Retina (tissue), 1 donor: ENCODE measurements at places on chromosomes 12 and 14.

- DNase-seq = no peak
Observed at GRCh38 chr12:26451763-26452162, 256.4 kb downstream of the SSPN start.

- DNase-seq = peak; percentile 31
Observed at GRCh38 chr14:57871459-57872080, 5.7 kb upstream of the SLC35F4 start.

DNA sequence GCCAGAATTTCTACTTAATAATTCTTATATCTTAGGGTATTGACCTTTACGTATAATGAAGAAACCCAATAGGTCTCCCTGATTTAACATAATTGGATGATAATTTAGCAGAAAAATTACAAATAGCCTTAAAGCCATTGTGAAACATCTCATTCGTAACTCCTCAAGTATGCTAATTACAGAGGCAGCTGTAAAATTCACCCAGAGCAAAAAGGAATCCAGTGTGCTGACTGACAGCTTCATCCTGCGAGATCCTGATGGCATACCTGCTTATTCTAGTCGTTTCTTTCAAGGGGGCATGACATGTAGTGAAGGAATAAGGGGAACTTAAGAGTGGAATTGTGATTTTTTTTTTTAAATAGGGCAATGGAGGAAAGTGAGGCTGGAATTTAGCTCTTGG is 291.5 kb downstream of the FUT8 start:
- no peak for DNase-seq

DNA sequence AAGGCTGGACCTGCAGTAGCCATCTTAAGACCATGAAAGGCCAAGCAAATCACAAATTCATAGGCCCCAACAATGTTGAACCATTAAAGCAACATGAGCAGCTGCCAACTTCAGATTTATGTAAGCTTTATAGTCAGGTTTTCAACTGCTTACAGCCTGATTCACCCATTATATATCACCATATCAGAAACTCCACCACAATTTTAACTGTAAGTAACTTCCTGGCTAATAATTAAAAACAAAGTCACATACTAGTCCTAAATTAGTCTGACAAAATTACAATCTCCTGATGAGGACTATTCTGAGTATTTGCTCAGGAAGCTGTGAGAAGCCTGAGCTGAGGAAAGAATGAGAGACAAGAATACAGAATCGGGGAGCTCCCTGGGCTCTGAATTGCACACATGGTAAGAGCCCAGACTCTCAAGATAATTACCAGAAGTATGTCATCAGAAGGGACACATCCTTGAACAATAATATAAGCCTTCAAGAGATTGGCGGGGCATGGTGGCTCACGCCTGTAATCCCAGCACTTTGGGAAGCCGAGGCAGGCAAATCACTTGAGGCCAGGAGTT is 55.1 kb downstream of the NUMB start:
- DNase-seq = no peak

- no peak for DNase-seq
Observed at GRCh38 chr14:101009531-101009930, 106.0 kb upstream of the RTL1 start.

DNA sequence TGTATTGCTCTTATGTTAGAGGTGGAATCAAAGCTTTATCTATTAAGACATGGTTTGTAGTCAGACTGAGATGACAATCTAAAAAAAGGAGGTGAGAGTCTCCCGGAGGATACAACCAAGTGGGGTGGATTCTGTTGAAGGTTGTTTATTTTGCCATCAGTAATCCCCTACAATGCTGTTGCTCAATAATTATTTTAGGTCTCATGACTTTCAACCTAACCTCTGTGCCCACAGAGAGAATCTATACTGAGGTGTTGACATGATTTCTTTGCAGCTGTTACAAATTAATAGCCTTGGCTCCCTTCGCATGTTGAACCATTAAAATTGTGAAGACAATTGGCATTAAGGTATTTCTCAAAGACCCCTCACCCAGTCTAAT is 28.7 kb upstream of the FOS start:
- DNase-seq = no peak

DNA sequence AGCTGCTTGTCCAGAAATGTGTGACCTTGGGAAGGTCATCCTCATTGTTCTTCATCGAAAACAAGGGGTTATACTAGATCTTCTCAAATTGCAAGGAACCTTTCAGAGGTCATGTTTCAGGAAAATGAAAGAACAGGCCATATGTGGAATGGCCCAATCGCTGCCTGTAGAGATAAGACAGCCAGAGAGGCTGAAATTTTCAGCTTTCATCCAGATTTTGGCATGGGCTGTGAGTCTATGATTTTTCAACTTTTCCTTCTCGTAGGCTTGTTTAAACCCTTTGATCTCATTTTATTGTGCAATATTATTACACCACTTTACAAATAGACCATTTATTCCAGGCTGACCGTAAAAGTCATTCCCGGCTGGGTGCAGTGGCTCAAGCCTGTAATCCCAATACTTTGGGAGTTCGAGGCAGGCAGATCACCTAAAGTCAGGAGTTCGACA is 17.1 kb upstream of the ATXN2 start:
- no peak for DNase-seq

- DNase-seq = no peak
Observed at GRCh38 chr12:6355491-6356373, 13.9 kb upstream of the TNFRSF1A start.

GRCh38 chr14:32656601-32657000 is 282.1 kb upstream of the NPAS3 start:
- no peak for DNase-seq

- DNase-seq = no peak
Observed at GRCh38 chr12:72836194-72836593, 564.0 kb downstream of the TRHDE start.

GRCh38 chr12:55933169-55933798 is 2.3 kb downstream of the DGKA start:
- DNase-seq = no peak

GRCh38 chr12:2386566-2386965 is 333.8 kb downstream of the CACNA1C start:
- no peak for DNase-seq

DNA sequence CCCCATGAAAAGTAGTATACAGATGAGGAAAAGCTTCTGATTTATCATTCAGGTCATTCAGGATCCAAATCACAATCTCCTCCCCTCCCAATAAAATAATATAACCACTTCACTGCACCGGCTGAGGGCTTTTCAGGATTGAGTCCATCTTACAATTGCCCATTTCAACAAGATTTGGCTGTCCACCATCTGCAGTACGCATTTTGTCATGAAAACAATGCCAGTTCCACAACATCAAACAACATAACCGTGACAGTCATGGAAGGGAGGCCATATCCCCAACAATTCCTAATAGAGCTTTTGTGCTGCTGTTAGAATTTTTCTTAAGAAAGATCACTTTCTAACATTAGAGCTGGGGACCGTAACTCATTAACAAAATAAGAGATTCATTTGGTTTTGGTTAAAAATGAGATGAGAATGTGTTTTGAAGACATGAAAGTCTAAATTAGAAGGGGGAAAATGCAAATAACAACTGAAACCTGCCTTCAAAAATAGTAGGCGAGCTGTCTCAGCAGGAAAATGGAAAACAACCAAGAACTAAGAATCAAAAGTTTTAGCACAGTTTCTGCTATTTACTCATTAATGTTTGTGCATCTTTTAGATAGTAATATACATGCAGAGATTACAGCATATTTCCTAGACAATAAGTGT is 38.3 kb upstream of the TMTC2 start:
- no peak for DNase-seq

DNA sequence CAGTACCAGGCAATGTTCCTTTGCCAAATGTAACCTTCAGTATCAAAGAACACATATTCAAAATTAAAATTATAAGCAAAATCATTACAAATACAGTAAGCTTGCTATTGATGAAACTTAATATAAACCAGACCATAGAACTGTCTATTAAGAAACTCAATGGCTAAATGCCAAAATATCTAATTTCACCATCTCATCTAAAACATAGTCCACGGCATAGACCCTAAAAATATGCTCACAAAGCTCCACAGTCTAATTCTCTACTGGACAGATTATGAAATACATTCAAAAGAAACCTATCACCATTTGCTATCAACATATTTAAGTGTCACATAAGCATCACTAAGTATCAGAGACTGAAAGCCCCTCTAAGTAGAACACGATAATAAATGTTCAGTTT is 25.2 kb downstream of the DUSP16 start:
- DNase-seq = no peak

DNA sequence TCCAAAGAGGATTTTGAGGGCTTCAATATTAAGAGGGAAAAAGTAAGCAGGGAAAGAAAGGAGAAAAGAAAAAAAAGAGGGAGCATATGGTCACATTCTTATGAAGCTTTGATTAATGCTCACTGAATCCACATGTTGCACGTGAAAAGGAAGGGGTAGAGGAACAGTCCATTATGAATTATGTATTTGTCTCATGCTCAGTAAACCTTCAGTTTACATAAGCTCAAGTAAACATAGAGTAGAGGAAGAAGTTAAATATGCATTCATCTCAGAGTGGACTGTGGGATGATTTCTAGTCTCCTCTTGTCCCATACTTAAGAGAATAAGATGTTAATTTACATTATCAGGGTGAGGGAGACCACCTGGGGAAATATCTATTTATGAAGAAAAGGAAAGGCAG is 334.5 kb downstream of the IPO8 start:
- no peak for DNase-seq

DNA sequence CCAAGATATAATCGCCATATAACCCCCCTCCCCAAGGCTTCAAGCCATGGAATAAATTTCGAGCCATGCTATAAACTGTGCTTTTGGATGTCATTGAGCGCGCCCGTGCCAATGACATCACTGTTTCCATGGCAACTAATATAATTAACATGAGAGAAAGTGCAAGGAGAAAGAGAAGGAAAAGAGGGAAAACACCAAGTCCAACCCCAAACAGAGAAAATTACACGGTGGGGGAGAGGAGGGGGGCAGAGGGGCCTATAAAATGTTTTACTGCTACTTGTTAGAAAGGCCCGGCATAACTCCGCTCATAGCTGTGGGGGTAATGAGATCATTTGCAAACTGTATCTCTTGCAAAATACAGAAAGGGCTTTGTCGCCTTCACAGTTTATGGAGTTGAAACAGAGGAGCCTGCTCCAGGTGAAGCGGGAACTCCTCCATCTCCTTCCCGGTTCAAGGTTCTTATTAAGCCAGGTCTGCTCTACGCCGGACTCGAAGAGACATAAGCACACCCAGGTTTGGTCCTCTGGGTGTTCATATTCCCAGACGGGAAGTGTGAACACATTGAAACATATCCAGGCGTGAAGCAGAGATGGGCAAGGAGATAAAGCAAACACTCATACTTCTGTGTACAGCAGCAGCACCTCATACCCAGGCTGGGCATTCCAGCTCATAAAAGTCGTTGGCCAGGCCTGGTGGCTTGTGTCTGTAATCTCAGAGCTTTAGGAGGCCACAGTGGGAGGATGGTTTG is 99.1 kb upstream of the MAP1LC3B2 start:
- no peak for DNase-seq

DNA sequence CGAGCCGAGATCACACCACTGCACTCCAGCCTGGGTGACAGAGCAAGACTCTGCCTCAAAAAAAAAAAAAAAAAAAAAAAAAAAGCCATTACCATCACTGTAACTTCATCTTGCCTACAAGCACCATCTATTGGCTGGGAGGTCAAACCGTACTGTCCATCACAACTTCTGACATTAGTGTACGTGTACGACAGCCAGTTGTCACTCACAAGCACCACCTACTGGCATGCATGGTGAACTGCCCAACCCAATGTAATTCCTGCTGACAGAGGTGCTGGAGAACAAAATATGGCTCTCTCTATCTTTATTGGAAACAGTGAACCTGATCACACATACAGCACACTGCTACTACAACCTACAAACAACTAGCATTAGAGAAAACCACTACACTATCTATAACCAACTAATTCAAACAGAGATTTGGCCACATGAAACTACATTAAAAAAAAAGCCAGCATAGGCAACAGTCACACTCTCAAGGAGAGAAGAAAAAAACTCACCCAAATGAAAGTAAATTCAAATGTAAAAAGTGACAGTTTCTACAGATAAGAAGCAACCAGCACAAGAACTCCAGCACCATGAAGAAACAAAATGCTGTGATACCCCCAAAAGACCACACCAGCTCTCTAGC is 82.3 kb downstream of the PUS7L start:
- no peak for DNase-seq

DNA sequence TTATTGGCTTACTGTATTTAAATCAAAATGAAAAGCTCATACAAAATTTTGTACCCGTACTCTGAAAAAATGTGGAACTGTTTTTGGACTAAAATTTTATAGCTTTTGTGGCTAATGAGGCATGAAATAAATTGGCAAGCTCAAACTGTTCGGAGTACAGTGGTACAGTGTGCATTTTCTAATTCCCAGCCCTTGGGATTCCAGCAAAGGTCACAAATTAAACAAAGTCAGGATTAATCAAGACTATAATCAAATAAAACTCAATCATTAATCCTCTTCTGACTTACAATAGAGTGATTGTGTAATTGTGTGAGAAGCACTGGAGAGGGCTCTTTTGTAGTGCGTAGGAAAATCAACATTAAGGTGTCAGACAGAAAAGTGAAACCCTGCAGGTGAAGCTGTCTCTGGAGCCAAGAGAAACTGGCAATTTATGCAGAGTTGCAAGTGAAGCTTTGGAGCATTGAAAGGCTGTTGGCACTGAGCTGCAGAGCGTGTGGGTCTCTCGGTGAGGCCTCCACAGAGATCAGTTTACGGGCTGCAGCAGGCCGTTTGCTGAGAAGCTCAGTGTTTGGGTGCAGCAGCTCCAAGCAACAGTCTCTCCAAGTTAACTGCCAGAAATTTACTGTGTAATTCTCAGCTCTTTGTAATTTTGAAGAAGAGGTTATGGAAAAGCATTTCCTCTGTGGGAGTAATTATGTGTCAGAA is 275.9 kb downstream of the FBXL14 start:
- DNase-seq = peak; percentile 55
